ENCODE measurements at places on chromosomes 7 and 10. TPM values are rescaled to one million over a fixed set of nuclear protein-coding genes. Genes with fewer than 3 reads are reported as not detected.

GRCh38 chr10:111933937-111934336, 249.6 kb downstream of the GPAM start:
- no peak for DNase-seq

DNA sequence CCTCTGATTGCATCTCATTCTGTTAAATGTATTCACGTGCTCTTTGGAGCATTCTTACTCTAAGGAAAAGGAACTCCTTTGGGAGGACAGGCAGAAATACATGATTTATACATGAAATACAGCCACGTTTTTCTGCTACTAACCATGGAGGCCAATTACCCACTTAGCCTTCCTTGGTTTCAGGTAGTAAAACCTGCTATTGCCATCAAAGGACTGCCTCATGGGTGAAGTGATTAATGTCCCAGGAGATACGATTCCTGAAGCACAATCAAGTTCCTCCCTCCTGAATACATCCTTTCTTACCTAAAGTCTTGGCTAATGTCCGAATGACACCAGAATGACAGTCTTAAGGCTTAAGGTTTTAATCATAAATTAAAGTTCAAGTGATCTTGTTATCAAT, 58.5 kb upstream of the PIK3CG start:
- no peak for DNase-seq

DNA sequence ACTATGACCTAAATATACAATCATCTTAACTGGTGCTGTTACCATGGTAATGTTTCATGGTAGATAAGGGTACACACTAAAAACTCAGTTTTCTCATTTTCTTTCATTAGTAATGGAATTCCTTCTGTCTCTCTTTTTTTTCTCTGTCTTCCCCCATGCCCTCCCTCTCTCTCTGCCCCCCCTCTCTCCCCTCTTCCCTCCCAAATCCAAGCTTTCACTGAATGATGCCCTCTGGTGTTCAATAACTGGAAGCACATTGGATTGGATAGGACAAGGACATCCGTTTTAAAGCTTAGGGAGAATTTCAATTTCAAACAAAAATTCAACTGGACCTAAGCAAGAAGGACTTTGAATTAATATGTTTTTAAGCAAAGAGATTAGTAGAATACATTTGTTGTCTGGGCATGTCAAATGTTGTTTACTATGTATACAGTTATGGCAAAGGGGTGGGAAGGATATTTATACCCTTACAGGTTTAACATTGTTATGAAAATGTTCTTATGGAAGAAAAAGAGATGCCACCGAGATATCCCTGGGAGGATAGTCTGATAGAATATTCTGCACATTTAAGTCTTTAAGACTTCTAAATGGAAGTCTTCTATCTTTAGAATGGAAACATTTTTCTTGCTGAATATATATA, 6.1 kb downstream of the CHRM2 start:
- no peak for DNase-seq

GRCh38 chr7:24498439-24498838, 74.8 kb upstream of the PALS2 start:
- DNase-seq = no peak

DNA sequence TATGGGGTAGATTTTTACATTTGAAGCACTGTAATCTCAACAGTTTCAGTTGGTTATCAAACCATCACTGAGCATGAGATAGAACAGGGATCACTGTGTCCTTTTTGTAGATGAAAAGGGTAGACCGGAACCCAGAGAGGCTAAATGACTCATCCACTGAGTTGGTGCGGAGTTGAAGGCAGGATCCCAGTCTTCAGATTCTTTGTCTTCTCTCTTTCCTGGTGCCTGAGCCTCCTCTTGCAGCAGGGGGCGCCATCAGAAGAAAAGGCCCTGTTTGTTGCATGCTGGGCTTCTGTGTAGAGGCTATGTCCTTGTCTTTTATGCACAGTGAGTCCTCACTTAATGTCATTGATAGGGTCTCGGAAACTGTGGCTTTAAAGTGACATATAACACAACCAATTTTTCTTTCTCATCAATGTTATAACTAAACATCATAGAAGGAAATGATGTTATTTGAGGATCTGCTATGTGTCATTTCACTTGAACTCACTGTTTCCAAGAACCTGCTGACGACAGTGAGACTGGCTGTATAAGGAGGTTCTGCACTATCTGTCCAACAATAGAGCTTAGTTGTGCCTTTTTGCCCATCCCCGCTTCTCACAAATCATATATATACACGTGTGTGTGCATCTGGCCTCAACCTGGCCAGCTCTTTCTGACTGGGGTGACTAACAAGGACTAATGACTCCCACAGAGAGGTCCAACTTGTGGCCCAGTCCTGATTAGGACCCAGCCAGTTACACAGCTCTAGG, 14.3 kb downstream of the ZNF282 start:
- no peak for DNase-seq

GRCh38 chr10:5968037-5968680, 9.2 kb downstream of the IL15RA start:
- no peak for DNase-seq

GRCh38 chr10:809671-810350, 120.3 kb upstream of the DIP2C start:
- DNase-seq = no peak

- no peak for DNase-seq
These were observed 18.1 kb upstream of the PAXIP1 start for GRCh38 chr7:155020996-155021395.

- no peak for DNase-seq
These were observed 325.7 kb downstream of the TFEC start for GRCh38 chr7:115704884-115705283.

DNA sequence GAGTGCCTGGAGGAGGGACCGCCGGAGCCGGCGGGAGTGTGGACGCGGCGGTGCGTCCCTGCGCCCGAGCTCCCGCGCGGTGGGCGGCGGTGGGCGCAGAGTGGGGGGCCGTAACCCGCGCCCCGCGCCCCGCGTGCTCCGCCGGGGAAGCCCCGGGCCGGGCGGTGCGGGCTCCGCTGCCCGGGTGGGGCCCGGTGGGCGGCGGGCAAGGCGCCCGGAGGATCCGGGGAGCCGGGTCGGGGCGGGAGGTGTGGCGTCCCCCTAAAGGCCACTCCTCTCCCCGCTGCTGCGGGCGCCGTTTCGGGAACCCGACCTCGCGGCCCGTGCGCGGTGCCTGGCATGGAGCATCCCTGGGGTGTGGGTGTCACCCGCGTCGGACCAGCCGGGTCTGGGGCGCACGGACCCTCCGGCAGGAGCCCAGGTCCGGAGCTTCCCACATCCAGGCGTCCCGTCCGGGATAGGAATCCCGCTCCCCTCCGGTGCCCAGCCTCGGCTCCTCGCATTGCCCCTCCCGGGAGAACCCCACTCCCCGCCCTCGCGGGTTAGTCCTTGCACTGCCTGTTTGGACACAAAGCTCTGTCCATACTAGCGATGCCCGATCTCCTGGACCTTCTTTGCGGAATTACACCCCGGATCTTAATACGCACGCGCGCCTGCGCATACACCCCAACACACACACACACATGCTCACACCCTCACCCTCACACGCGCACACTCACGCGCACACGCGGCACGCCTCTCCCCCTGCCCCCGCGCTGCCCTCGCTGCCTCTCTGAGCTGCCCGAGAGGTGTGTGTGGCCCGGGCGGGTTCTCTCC, 723 bp downstream of the MTURN start:
- peak; percentile 37 for DNase-seq

The RADIL gene
- 14.4 TPM for total RNA-seq

The ITIH5 gene
- 74.5 TPM for total RNA-seq

The TMEM60 gene
- total RNA-seq = 8.7 TPM

The MRC1 gene
- total RNA-seq = 73.4 TPM

The GTF2IRD1 gene
- 7.0 TPM for total RNA-seq

The PTER gene
- 11.2 TPM for total RNA-seq

The AUTS2 gene
- 101 TPM for total RNA-seq

The RBP4 gene
- total RNA-seq = 23.3 TPM
